Progenitor cell of endocrine pancreas (in vitro differentiated cells): ENCODE measurements at places on chromosomes 7 and 10.

GRCh38 chr10:24433705-24434104 is 224.8 kb downstream of the KIAA1217 start:
- no peak for DNase-seq

DNA sequence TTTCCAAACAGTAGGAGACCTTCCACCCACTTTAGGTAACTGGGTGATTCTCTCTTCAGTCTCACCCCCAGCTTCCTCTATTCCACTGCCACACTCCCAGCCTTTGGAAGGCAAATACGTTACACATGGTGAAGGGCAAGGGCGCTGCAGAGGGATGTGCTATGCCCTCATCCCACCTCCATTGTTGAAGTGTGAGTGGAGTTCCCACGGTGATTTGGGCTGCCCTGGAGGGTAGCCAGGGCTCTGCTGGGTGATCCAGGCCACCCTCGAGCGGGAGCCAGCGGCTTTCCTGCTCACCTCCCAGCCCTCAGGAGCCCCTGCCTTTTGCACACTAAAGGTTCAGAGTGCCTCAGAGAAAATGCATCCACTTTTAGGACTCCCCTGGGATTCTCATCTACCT is 181.1 kb downstream of the ZMYND11 start:
- no peak for DNase-seq

DNA sequence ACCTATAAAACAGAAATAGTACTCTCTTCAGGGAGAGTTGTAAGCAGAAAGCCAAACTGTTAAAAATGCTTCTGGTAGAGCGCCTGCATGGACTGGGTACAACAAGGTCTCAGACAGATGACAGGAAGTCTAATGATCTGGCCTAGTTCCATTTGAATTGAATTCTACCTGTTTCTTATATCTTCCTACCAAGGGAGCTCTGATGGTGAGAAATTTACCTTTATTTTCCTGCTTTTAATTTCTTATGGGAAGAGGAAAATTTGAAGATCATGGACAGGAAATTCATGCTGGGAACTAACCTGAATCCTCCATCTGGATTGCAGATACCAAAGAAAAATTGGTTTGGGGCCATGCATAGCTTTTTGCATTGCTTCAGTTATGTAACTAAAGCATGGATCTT is 63.3 kb downstream of the BMPER start:
- DNase-seq, result no peak

DNA sequence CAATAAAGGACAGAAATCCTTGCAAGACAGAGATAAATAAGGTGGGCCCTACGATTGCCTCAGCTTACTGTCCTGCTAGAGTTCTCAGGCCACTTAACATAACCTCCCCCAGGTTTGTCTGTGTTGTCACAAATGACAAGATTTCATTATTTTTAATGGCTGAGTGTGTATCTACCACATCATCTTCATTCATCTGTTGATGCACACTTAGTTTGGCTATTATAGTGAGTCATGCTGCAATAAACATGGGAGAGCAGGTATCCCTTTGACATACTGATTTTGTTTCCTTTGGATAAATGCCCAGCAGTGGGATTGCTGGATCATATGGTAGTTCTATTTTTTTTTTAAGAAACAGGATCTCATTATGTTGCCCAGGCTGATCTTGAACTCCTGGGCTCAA is 60.6 kb downstream of the PRTFDC1 start:
- DNase-seq, result no peak

- DNase-seq, result no peak
Measured at GRCh38 chr7:132901241-132901640, 180.6 kb downstream of the CHCHD3 start.

GRCh38 chr10:80409121-80409520 is 770 bp downstream of the PRXL2A start:
- DNase-seq, result no peak

DNA sequence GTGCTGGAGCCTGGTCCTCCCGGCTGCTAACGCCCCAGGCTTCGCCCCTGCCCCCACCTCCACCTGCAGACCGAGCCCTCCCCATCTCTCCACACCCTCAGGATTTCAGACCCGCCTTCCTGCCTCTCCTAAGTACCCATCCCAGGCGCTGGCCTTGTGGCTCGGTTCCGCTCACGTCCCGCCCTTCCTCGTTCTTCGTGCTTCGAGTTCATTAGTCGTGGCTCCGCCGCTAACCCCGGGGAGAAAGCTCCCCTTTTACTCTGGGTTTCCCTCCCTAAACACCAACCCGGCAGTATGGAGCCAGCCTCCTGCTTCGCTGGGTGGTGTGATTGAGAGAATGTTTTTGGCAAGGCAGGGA is 11.2 kb downstream of the EMX2 start:
- DNase-seq, result no peak

DNA sequence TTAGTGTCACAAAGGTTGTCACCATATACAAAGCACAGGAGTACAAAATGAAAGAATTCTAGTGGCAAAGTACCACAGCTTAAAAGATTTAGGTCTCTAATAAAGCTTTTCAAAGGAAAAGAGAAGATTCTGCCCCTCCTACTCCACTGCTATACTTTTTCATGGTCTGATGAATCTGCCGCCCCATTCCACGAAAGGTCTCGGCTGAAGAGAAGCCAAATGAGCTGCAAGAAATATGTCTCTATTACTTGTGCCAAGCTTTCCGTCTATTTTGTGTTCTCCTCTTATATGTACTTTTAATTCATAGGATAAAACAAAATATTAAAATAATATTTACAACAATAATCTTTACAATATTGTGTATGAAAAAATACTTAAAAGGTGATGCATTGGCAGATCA is 222.6 kb downstream of the ANK3 start:
- no peak for DNase-seq

DNA sequence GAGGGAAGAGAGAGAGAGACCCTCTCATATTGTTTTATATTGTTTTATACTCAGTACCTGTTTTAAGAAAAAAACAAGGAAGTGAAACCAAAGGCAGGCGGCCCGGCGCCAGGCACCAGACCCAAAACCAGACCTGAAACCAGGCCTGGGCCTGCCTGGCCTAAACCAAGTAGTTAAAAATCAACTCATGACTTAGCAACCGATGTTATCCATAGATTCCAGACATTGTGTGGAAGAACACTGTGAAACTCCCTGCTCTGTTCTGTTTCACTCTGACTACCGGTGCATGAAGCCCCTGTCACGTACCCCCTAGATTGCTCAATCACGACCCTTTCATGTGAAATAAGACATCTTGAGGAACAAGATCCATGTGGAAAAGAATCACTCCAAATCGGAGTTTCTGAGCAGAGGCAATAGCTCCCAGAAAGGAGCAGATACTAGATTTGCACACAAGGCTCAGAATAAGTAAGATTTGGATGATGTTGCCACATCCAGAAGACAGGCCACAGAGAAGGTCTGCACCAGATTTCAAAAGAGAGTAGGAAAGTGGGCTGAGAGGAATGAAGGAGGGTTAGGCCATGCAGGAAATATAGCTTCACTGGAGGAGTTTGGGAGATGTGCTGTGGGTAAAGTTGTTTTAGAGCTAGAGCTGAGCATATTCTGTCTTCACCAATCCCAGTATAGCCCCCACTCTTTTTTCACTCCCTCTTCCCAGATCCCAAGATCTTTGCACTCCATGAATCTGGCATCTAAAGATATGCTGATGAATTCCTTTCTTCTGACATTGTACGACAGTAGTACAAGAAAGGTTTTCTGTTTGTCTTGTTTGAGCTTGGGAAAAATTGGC is 8.8 kb upstream of the ZNF248 start:
- DNase-seq, result no peak

DNA sequence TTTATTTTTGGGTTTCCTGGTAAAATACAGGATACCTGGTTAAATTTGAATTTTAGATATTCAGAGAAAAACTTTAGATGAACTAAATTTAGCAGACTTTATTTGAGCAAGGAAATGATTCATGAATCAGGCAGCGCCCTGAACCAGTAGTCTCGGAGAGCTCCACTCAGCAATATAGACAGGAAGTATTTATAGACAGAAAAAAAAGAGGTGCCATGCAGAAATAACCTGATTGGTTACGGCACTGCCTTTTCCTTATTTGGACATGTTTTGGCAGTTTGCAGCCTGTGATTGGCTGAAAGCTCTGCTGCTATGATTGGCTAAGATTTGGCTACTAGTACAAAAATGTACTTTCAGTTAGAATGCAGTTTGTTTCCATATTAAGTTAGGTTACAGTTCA is 198.3 kb upstream of the DKK1 start:
- no peak for DNase-seq

DNA sequence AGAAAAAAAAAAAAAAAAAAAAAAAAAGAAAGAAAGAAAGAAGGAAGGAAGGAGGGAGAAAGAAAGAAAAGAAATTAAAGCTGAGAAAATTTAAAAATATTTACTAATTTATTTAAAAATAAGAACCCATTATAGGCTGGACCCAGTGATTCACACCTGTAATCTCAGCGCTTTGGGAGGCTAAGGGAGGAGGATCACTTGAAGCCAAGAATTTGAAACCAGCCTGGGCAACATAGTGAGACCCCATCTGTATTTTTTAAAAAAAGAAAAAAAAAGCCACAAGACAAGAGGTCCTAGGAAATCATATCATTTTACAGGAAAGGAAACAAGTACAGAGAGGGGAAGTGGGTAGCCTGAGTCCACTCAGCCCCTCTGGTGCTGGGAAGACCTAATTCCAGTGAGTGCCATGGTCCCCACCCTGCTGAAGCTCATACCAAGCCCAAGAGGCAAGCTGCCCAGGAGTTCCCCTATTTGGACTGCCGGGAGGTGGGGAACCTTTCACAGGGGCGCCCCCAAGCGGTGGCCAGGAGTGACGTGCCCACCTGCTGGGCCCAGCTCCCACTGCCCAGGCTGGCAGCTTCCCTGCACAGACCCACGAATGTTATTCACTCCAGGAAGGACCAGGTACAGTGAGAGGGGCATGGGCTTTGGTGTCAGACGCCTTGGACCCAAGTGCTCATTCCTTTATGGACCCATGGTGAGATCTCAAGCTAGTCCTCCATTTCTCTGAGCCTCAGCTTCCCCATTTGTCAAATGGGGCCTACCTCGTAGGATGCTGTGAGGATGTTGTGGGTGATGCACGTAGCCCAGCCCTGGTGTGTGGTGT is 133.6 kb downstream of the ZMIZ1 start:
- DNase-seq, result no peak

DNA sequence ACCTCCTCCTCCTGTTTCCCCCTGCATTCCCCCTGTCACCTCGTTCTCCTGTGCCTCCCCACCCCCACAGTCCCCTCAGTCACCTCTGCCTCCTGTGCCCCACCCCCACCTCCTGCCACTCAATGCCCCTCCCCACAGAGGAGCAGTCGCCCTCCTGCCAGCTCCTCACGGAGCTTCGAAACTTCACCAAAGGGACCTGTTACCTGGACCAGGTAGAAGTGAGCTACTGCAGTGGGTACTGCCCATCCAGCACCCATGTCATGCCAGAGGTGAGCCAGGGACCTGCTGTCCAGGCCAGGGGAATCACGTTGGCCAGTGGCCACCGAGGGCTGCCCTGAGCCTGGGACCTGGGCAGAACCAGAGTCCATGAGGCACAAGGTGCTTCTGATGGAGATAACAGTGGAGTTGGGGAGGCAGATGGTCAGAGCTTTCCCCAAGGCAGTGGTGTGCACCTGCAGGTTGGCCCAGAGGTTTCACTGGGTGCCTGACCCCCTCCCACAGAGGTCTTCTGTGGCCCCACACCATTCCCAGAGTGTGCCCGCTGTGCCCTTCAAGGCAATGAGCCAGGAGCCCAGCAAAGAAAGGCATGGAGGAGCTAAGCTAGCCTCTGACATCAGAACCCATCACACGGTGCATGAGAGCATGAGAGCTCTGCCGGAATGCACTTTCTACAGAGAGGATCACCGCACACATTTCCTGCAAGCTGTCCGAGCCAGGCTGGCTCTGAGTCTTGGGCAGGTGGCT is 7.0 kb upstream of the ZNF862 start:
- DNase-seq, result no peak
